ENCODE measurements at places on chromosomes 2 and 18.

DNA sequence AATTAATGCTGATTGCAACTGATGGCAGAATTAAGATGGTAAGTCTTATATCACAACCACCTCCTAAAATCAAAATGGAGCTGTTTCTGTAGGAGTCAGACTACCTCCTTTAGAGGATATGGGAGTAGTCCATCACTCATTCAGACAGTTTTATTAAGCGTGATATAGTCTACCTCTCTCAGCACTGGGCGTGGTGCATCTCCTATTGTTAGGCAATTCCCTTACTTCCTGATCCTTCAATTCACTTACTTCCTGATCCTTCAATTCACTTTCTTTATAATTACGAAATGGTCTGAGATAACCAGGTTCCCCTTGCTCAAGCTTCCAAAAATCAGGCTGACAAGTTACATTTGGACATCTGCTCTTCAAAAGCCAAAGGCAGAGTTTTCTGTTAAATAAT, 31.9 kb downstream of the ATP8B1 start:
- DNase-seq: no peak

GRCh38 chr2:109312902-109313301, 183.9 kb downstream of the SH3RF3 start:
- no peak for DNase-seq

DNA sequence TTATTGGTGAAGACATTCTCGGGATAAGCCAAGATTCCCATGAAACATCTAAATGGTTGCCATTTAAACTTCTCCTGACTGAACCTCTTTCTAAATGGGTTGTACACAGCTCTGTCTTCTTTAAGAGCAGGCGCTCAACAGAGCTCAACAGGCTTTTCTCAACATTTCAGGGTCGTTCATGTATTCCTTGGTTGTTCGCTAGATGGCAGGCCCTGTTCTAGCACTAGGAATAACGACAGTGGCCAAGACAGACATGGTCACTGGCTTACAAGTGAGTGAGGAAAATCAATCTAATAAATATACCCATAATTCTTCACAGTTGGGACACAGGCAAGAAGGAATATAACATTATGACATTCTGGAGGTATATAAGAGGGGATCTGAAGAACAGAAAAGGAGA, 154.5 kb downstream of the SMAD2 start:
- peak; percentile 4 for DNase-seq

DNA sequence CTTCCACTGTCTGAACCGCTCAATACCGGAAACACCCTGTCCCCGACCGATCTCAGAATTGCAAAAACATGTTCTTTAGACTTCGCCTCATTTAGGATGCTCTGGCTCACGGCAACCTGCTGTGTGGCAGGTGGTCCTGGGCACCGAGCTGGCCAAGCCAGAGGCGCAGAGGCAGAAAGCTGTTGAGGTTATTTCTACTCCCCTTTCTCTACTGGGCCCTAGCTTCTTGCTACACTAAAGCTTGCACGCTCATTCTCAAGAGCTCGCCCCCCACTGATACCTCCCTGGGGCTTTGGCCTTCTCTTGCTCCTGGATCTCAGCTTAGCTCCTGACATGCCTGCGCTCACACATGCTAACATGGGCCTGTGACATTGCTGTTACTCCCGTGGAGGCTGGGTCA, 417.4 kb downstream of the LPIN1 start:
- no peak for DNase-seq

DNA sequence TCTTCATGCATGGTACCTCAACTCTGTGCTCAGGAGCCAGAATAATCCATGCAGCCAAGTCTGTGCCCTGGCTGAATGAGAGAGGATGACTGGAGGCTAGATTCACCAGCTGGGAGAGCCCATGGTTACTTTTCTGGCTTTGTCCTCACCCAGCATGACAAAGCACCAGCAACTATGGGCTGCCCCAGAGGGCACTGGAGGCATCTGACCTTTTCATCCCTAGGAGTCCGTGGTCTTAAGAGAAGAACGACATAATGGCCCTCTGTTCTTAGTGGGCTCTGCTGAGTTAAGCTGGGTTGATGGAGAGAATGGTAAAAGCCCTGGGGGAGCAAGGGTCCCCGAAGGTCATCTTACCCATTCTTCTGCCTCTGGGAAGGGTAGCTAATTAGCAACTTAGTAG, 54.6 kb upstream of the TNP1 start:
- no peak for DNase-seq

All from putamen (tissue), 1 donor.